Stimulated activated CD8-positive, alpha-beta memory T cell treated with anti-CD3 and anti-CD28 coated beads, Interleukin-4, amount 100 ng/mL, for 1 hour (primary cell): ENCODE measurements at places on chromosomes 7 and 10.
A peak's percentile ranks its signal among the peaks of the same experiment; 100 is the strongest.

- DNase-seq: no peak
Measured at GRCh38 chr10:27696466-27696865, 49.2 kb downstream of the MKX start.

DNA sequence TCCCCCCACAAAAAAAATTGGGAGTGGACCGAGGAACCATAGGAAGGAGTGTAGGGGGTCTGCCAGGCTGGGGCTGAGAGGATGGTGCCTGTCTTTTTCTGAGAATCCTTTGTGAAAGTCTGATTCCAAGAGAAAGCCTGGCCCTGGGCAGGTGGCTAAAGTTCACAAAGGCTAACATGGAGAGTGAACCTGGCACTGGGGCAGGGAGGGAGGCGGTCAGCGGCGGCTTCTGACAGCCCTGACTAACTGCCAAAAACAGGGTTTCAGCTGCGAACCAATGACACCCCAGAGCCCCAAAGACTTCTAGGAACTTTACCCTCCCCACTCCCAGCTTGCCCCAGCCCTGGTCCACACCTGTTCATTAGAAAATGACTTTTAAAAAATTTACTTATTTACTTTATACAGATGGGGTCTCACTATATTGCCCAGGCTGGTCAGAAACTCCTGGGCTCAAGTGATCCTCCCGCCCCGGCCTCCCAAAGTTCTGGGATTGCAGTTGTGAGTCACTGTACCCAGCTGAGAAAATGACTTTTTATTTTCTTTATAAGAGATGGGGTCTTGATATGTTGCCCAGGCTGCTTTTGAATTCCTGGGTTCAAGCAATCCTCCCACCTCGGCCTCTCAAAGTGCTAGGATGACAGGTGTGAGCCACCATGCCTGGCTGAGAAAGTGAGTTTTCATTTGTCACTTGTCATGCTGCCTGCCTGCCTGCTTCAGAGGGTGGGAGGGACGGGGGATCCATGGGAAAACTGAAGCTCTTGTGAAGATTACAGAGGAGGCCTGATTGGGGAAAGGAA lies 61.0 kb upstream of the DUSP5 start:
- DNase-seq: no peak

DNA sequence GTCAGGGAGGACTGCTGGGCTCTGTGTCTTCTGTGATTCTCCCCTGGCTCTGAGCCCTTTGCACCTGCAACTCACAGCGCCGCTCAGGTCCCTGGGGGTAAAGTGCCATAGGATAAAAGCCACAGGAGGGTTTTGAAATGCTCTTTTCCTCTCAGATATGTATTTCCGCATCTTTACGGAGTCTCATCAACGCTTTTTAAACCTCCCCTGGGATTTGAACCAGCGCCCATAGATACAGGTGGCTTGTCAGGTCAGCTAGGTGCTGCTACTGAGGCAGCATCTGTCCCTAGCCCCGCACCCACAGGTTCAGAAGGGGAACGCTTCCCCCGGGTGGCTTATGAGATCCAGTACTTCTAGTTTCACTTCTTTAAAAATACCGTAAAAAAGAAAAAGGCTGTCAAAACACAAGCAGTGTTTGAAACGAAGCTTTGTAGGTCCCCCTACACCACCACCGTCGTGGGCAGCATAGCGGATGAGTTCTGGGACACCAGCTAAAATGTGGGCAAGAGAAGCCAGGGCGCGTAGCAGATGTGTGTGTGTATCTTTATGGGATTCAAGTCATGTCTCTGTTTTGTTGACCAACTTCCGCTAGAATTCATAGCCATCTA lies 173.5 kb downstream of the CUX1 start:
- DNase-seq: no peak

- no peak for DNase-seq
Measured at GRCh38 chr7:129188892-129189660, 643 bp downstream of the SMO start.

DNA sequence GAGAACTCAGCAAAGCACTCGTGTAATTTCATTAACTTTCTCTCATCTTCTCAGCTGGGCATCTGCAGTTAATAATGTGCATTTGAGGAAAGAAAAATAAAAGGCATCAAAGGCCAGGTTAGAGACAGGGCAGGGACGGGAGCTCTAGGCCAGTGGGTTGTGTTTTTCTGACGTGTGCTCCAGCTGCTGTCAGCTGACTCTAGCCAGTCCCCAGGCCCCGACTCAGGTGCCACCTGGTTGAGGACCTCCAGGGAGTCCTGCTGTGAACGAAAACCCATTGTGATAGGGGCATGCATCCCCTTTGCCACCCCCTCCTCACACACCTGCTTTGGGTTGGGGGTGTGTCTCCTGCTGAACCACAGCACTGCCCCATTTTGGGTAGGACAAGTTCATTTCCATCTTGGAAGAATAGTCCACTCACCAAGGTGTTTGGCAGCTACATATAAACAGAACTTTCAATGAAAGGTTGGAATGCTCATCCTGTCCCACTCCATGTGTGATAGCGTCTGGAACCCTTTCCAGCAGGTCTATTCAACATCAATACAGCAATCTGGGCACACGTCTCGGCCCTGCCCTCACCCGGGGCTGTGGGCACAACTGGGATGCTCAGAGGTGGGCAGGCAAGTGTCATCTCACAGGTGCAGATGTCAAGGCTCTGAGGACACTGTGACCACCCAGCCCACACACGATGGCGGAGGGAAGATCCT lies 146.1 kb upstream of the FAM20C start:
- DNase-seq: no peak

DNA sequence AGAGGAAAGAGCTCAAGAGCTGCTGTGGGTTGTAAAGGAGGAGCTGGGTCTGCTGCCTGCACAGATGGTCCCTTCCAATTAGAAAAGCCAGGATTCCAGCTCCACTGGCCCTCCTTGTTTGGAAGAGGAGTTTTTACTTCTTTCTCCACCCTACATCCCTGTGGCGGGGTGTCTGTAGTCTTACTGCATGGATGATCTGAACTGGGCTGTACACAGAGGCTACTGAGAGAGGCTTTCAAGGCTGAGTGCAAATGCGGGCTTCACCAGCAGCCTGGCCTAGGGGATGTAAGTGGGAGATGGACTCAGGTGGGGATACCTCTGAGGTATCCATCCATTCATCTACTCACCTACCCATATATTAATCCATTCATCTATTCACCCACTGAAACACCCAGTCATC lies 7.1 kb upstream of the CXCL12 start:
- no peak for DNase-seq

GRCh38 chr7:91249506-91250233 lies 14.6 kb upstream of the FZD1 start:
- no peak for DNase-seq

- peak; percentile 65 for DNase-seq
Measured at GRCh38 chr10:102917314-102917961, 656 bp upstream of the CNNM2 start.

- no peak for DNase-seq
Measured at GRCh38 chr10:131928248-131929095, 27.7 kb downstream of the PPP2R2D start.

GRCh38 chr7:7185371-7185989 lies 3.1 kb downstream of the C1GALT1 start:
- no peak for DNase-seq

DNA sequence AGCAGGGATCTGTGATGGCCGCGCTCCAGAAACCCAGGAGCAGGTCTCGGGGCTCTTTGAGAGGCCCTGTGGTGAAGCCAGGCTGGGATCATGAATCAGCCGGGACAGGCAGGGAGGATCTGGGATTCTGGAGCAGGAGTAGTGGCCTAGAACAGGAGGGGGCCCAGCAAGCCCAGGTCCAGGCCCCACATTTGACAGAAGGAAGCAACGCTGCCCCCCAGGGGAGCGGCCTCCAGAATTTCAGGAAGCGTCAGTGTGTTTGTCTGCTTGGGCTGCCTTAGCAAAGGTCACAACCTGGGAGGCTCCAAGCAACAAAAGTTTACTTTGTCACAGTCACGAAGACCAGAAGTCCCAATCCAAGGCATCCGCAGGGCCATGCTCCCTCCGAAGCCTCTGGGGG lies 36.8 kb downstream of the CLRN3 start:
- no peak for DNase-seq

DNA sequence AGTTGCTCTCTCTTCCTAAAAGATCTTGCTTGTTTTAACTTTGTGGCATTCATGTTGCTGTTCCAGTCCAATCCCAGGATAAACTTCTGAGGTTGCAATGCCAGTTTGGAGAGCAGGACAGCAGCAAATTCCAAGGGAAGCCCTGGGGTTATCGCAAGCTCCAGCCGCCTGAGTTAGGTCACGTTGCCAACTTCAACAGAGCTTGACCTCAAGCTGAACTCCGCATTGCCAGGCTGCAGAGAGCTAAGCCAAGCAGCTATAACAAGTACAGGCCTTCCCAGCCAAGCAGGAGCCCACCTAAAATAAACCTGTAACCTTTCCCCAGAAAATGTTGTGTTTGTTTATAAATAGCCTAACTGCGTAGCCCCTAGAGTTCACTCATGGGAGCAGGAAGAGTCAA lies 138.9 kb upstream of the LYZL1 start:
- no peak for DNase-seq

DNA sequence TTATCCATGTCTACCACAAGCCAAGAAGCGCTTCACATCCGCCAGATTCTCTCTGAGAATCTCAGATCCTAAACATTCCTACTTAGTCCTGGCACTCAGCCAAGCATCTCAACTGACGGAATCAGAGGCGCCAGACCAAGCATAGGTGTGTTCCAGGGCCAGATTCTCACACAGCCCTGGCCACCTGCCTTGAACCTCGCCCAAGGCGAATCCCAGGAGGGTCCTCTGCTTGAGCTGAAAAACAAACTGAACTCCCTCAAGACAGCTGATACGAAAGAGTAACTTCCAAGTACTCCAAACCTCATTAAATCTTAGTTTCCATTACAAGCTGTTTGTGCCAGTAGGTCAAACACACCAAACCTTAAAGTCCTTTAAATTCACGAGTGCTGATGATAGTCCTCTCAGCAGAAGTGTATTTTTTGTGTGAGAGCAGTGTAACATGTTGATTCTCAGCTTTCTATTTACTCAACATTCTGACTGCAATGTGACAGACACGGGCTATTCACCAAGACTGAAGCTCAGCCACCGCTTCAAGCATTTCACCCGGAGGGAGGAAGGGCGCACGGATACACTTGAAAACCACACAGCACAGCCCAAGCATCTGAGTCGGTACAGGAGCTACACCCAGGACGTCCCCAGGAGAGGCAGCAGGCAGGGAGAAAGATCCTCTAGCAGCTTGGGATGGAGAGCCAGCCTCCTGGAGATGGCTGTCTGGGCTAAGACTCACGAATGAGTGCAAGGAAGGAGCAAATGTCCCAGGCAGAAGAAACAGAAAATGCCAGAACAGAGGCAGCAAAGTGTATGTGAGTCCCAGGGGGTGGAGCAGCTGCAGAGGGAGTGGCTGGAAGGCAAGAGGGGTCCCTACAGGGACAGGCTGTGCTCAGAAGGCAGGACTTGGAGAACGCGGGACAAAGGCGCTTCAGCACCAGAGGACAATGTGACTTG lies 6.0 kb downstream of the PARD3 start:
- DNase-seq: no peak

DNA sequence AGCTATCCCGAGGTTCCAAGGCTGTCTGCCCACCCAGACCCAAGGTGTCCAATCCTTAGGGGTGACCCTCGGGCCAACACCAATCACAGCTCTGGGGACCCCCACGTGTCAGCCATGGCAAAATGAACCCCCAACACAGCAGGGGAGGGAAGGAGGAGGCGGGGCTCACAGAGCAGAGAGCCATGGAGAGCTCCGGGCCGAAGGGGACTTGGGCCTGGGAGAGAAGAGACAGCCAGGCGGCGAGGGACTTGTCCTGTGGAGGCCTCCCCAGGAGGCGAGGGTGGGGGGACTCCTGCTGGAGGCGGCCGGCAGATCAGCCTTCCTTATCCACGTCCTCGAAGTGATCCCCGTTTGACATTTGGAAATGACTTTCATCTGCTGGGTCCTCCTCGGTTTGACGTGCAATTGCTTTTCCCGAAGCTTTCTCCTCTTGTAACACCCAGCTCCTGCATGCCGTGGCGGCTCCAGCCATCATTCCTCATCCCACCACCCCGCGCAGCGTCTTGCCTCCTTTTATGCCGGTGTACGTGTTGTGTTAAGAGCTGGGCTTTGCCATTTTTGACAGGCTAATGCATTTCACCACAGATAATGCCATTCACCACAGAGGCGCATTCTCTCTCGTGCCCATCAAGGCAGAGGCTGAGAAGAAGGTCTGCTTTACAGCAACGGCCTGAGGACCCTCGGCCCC lies 337.4 kb downstream of the DNAJB6 start:
- DNase-seq: no peak

GRCh38 chr10:131781076-131781475 lies 119.7 kb upstream of the PPP2R2D start:
- no peak for DNase-seq

DNA sequence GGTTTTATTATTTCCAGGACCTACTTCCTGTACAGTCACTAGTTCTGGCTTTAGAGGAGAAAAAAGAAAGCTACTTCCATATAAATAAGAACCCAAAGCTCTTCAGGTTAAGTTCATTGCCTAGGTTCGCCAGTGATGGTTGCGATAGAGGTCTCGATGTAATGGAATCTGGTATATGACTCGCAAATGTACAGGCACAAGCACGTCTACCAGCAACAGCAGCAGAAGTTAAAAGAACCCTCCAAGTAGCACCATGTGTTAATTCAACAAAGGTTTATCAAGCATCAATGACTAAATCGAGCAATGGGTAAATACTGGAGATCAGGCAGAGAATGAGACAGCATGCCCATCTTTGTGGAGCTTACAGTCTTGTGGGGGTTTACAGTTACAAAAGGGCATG lies 155.4 kb downstream of the BTAF1 start:
- DNase-seq: no peak

DNA sequence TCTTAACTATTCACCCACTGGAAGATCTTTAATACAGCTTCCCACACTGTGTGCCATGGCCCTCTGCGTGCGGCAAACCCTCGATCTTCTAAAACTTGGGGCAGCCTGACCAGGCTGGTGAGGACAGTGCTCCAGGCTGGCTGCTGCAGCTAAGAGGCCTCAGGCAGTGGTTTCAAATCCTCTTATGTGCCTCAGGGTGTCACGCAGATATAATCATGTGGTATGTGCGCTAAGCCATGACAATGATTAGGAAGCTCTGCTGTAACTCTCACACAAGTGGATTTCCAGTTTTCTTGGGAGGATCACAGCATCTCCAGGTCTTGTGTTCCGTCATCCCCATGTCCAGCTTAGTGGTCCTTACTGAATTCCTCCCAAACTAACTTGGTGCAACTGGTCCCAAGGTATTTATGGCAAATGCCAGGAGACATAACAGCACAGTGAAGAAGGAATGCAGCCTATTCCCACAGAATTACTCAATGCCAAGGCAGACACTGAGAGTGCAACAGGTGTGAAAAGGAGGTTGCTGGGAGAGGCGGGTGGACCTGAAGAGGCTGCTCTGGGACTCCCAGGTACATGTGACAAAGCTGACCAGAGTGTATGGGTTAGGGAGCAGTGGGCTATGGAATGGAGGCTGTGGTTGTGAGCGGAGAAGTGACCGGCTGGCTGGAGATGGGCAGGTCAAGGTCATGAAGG lies 2.3 kb downstream of the HPS1 start:
- no peak for DNase-seq

- no peak for DNase-seq
Measured at GRCh38 chr7:117132321-117133120, 179.2 kb downstream of the ST7 start.
